SW480 (cell line): ENCODE measurements at places on chromosomes 16 and 17.
A peak's percentile ranks its signal among the peaks of the same experiment; 100 is the strongest.

GRCh38 chr17:40418428-40418706, 671 bp upstream of the TOP2A start:
- no peak for DNase-seq

DNA sequence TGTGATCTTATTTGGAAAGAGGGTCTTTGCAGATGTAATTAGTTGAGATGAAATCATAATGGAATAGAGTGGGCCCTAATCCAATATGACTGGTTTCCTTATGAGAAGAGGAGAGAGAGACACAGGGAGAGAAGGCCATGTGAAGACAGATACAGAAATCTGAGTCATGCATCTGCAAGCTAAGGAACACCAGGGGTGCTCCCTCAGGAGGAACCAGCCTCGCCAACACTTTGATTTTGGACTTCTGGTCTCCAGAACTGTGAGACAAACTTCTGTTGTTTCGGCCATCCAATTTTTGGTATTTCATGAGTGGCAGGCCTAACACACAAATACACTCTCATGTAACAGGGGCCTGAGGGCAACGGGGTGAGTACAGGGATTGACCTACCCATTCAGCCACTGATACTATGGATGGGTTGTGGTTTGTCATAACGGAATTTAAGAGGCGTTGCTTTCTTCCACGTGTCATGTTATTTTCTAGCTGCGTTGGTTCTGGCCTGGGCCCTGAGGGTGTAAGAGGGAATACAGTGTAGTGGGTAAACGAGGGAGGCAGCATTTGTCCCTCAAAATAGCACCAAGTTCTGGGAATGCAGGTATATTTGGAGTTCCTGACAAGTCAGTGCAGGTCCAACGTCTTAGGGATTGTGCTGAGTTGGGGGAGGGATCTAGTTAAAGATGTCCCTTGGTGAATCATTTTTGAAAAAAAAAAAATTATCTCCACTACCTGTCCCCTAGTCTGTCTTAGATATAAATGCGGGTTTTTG, 17.7 kb downstream of the PLCG2 start:
- DNase-seq: no peak

DNA sequence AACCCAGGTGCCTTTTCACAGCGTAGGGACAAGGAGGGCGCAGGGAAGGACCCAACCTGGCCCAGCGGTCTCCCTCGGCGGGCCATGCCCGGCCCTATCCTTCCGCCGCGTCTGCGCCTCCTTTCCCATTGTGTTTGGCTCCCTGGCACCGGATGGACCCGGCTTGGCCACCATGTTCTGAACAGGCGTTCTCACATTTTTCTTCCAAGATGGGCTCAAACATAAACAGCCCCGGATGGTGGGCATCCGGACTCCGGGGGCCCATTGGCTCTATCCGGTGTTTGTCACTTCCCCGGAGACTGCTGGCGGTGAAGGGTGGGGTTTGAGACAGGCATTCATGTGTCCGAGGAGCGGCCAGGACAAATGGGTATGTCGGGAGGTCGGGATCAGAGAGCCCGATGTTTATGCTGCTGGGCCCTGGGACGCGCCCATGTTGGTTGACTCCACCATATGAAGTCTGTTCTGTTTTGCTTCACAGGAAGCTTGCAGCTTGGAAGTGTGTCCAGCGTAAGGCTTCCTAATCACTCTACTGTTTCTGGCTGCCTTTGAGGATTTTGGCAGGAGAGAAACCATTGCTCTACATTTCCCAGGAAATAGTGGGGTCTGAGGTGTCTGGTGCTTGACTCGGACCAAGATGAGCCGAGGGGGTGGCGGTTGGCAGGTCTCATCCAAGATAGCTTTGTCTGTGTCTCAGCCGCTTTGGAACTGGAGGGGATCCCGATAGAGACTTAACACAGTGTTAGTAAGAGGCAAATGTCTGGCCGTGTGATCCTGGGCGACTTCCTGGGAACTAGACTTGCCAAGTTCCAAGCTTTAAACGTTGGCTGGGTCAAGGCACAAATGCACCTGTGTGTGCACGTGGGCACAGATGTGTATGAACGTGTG, 188.3 kb downstream of the IRF8 start:
- no peak for DNase-seq

DNA sequence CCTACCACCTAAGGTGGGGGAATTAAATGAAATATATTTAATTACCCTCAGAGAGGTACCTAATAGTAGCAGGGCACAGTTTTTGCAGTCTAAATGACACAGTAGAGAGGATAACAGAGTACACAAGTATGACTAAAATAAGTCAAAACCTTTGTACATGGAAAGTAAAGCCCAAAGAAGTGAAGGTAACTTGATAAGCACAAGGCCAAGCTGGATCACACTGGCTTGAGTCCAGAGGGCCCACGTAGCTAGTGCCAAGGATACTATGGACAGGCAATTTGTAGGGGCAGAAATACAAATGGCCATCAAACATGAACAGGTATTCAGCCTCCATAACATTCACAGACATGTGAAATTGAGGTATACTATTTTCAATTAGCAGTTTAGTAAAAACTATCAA, 7.6 kb downstream of the MYO18A start:
- no peak for DNase-seq

GRCh38 chr16:450385-450784, 24.9 kb downstream of the RAB11FIP3 start:
- DNase-seq: no peak

DNA sequence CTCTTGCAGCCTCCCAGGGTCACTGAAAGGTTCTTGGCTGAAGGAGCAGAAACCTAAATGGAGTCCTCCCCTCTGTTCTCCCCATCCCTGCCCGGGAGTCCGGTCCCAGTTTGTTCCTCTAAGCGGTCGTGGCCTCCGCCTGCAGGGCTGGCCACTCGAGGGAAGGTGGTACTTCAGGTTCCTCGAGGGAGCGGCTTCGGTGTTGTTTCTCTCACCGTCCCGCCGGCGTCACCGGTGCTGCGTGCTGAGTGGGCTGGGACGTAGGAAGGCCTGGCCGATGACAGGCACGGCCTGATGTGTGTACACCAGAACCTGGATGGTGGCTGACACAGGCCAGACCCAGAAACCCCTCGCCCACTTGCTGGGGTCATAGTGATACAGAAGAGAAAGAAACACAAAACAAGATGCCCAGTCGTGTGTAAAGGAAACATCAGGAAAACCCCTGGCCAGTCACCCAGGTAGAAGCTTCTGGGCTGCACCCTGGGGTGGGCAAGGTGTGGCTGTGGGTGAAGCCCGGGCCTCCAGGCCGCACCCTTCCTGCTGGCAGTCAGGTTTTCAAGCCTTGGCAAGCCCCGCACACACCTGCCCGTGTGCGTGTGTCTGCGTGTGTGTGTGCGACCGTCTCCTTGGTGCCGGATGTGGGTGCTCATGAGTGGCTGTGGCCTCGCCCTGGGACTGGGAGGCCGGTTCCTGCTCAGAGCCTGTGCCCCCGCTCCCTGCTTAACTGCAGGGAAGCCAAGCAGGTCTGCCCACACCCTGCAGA, 52.0 kb downstream of the BAIAP2 start:
- peak; percentile 80 for DNase-seq

DNA sequence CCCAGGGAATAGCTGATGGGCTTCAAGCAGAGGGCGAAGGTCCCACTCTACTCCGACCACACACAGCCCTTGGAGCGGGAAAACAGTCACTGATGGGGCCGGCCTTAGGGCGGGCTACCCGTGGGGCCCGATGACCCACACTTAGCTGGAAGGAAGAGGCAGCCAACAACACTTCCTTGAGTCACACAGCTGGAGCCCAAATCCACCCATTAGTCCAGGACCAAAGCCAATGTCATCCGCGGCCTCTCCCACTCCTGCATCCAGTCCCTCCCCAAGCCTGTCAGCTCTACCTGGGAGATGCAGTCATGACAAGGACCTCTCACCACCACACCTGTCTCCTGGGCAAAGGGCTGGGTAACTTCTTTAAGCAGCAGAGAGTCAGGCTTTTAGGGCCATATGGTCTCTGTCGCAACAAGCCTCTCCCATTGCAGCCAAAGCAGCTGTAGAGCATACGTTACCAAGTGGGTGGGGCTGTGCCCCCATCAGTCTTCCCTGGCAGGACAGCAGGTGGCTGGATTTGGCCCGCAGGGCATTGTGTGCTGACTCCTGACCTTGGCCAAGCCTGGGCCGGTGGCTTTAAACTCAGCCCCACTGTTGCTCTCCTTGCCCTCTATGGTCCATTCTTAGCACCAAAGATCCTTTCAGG, 110.7 kb downstream of the SOCS1 start:
- no peak for DNase-seq

DNA sequence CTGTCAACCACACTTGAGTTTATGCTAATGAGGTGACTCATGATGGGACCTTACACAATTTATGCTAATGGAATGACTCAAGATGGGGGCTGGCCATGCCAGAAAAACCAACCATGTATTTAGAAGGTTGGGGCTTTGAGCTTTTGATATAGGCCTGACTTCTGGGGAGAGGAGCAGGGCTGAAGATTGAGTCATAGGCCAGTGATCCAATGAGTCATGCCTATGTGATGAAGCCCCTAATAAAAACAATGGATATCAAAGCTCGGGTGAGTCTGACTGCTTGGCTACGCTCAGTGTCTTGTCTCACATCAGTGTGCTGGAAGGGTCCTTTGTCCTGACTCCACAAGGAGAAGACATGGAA, 7.3 kb downstream of the MFSD6L start:
- DNase-seq: peak; percentile 61
